ENCODE measurements at places on chromosomes 6 and 20.
A peak's percentile ranks its signal among the peaks of the same experiment; 100 is the strongest.

GRCh38 chr6:7391151-7391550 lies 1.5 kb downstream of the RIOK1 start:
- DNase-seq = no peak

DNA sequence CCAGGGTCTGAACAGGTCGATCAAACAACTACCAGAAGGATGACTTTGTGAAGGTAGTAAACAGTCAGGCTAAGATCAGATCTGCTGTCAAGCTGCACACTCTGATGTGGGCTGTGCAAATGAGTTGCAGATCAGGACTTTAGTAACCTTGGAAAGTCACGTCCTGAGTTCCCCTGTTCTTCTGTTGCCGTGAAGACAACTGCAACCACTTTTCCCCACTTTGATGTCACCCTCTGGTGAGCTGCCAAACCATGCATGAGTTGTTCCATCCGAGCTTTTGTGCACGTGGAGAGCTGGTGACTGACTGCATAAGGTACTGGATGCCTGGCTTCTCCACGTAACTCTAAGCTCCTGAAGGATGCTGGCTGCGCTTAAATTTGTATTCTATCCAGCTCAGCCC lies 111.0 kb downstream of the CD83 start:
- DNase-seq = no peak

DNA sequence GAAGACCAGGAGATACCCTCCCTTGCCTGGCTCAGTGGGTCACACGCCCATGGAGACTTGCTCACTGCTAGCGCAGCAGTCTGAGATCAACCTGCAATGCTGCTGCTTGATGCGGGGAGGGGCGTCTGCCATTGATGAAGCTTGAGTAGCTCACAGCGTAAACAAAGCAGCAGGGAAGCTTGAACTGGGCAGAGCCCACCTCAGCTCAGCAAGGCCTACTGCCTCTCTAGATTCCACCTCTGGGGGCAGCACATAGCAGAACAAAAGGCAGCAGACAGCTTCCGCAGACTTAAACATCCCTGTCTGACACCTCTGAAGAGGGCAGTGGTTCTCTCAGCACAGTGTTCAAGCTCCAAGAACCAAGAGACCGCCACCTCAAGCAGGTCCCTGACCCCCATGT lies 271.3 kb downstream of the ESR1 start:
- no peak for DNase-seq

- DNase-seq = no peak
Measured at GRCh38 chr6:99661870-99662269, 55.2 kb downstream of the PRDM13 start.

DNA sequence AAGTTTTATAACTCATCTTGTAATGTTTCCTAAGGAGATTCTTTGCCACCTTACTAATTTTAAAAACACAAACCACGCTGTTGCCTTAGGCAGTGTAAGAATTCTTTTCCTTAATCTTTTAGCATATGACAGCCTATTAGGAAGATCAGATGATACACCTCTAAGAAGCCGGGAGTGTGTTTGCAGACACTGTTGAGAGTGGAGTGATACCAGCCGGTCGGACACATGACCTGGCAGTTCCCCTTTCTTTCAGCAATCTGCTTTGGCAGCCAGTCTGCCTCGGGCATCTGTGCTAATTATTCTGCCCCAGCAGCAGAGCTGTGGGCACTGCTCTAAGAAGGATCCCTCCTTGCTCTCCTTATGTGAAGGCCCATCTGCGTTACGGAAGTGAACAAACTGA lies 50.9 kb downstream of the PLCB4 start:
- DNase-seq = no peak

GRCh38 chr6:30821862-30822784 lies 62.2 kb upstream of the DDR1 start:
- DNase-seq = no peak

DNA sequence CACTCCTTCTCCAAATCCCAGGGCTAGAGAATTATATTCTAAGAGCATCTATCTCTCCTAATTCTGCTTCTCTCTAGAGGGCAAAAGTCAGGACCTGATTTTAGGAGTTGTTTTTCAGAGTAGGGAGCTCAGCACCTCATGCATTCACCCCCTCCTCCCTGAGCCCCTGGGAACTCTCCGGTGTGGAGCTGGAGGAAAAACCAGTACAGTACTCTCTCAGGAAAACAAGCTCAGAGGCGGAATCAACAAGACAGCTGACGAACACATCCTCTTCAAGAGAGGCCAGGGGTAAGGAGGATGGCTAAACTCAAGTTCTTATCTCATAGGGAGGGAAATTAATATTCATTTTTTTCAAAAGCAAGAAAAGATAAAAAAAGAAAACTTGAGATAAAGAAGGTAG lies 120.1 kb upstream of the CDYL start:
- no peak for DNase-seq

- no peak for DNase-seq
Measured at GRCh38 chr6:144416773-144417172, 131.6 kb downstream of the UTRN start.

- no peak for DNase-seq
Measured at GRCh38 chr6:57134954-57135353, 37.2 kb upstream of the BAG2 start.

DNA sequence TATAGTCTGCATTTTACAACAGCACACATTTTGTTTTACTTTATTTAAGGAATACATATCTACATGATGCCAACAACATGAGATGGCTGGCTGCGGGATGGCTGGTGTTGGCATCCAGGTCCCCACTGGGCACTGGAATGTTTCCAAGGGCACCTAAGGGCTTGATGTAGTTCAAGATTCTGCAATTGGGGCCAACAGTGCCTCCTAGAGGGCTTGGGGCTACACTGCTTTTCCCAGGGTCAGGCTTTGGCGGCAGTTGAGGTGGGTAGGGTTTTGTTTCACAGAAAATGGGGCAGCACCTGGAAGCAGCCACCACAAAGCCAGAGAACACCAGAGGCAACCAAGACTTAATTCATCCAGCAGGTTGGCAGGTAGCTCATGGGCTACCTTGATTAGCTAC lies 202.2 kb upstream of the PRND start:
- no peak for DNase-seq

- no peak for DNase-seq
Measured at GRCh38 chr6:12296255-12296573, 6.1 kb downstream of the EDN1 start.

GRCh38 chr20:21519136-21519584 lies 5.3 kb upstream of the NKX2-2 start:
- DNase-seq = no peak

DNA sequence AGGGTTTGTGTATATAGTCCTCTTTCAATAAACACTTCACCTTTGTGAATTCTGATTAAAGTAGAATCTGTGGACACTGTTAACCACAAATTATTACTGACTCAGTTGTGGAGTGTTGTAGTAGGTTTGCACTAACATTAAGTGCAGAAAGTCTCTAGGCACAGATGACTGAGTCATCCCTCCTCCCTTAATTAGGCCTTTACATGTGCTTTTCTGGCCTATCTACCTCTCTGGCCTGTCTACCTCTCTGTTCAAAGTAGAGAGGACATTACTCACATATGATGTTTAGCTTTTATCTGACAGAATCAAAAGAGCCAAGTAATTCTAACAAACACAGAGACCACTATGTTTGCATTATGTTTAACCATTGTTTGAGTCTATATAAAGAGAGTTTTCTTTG lies 783.0 kb downstream of the TENT5A start:
- DNase-seq = no peak

- no peak for DNase-seq
Measured at GRCh38 chr6:137827977-137828810, 38.9 kb upstream of the TNFAIP3 start.

GRCh38 chr20:2795451-2795850 lies 5.0 kb downstream of the CPXM1 start:
- DNase-seq = no peak

- no peak for DNase-seq
Measured at GRCh38 chr6:41187924-41188886, 12.7 kb downstream of the TREML2 start.

DNA sequence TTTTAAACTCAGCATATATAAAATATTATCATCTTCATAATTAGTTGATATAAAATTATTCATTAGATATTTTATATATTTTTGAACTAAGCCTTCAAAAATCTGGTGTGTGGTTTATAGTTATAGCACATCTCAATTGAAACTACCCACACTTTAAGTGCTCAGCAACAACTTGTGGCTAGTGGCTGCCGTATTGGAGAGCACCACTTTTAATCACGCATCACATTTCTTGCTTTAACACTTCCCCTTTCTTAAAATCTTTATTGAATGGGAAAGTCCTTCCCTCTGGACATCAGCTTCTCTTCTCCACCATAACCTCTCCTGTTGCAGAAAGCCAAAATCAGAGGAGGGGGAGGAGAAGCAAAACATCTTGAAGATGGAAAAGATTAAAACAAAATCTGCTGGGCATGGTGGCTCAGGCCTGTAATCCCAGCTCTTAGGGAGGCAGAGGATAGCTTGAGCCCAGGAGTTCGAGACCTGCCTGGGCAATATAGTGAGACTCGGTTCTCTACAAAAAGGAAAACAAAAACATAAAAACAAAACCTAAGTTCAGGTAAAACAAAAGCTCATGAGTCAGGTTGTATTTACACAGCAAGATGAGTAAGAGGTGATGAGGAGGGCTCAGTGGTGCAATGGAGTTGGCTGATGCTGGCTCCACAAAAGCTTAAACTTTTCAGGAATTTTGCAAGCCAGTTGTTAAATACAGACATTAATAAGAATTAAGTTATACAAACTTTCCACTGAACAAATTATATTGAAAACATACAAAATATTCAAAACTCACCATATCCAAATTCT lies 237.0 kb upstream of the SUPT3H start:
- DNase-seq = no peak

- no peak for DNase-seq
Measured at GRCh38 chr20:2164966-2165365, 63.3 kb downstream of the STK35 start.

- no peak for DNase-seq
Measured at GRCh38 chr20:19338380-19338779, 125.9 kb downstream of the SLC24A3 start.

GRCh38 chr20:63688228-63689045 lies 8.0 kb upstream of the TNFRSF6B start:
- DNase-seq = no peak

DNA sequence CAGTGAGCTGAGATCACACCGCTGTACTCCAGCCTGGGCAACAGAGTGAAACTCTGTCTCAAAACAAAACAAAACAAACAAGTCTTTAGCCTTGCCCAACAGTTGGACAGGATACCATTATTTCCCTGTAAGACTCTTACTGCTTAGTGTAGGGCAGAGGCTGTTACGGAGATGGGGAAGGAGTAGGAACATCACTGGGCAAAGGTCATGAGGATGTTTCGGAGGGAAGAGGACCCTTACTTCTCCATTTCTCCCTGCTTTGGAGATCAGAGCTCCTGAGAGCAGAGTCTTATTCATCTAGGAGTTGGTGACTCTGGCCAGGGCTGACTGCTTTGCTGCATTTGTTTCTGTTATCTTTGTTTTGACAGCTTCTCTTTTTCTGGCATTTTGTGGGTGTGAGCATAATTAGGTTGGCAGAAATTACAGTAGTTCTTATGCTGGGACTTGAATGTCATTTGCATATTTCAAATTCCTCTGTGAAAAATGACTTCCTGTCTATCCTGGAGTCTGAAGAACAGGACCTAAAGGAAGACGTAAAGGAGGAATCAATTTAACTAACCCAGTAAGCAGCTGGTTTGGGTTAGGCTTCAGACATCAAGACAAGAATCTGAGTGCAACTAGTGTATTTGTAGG lies 89.0 kb downstream of the CDS2 start:
- DNase-seq = no peak

DNA sequence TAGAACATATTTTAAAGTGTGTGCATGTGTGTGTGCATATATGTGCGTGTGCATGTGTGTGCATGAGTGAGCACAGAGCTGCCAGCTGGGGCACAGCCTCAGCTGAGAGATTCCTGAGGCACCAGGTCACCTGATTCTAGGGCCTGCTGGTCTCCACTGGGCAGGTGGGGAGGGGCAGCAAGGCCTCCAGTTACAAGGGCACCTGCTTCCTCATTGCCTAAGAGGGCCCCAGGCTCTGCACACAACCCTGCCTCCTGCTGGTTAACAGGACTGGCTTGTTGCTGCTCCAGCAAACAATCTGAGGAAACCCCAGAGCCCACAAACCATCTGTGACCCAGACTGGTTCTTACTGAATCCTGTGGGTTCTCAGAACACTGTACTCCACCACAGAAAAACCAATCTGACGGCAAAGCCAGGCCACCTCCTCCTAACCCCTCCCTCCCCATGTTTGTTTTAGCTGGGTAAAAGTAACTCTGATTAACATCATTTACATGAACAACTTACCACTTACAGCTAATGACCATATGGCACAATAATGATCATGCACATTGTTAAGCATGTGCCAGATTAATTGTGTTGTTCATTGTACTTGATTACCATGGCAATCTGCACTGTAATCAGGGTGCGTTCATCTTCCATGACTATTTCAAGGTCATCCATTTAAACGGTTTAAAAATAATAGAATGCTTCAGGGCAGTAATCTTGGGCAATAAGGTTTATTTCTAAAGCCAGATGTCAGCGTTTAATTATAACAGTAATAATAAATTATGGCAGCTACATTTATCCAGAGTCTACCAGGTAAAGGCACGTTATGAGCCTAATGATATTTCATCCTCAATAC lies 23.1 kb upstream of the UBE2J1 start:
- peak; percentile 27 for DNase-seq

DNA sequence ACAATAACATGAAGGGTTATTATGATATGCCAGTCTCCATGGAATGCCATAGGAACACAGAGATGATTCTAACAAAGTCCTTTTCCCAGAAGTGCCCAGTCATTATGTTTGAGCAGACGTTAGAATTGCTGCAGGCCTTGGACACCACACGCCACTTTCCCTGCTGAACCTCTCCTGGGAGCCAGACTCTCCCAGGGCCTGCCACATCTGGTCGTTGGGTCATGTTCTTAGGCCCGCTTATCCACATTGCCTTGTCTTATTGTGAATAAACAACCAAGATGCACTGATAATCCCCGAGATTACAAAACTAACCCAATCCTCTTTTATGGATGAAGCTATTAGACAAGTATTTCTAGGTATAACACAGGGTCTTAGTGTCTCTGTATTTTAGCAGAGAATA lies 276.5 kb upstream of the CITED2 start:
- DNase-seq = no peak

DNA sequence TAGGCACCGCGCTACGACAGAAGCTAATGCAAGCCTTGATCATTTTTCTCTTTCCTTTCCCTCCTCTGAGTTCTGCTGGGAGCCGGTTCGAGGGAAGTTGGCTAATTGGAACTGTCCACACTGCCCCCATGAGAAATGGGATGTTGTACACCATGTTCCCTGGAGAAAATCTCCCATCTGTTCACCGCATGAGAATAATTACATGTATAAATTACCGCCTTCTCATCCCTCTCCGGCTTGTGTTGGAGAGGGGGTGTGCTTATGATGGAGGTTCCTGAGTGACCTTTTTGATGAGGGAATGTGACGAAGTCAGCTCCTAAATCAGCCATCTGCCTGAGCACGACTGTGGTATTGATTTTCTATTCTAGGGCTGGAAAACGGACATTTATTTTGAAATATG lies 320.2 kb upstream of the SULF2 start:
- DNase-seq = no peak

DNA sequence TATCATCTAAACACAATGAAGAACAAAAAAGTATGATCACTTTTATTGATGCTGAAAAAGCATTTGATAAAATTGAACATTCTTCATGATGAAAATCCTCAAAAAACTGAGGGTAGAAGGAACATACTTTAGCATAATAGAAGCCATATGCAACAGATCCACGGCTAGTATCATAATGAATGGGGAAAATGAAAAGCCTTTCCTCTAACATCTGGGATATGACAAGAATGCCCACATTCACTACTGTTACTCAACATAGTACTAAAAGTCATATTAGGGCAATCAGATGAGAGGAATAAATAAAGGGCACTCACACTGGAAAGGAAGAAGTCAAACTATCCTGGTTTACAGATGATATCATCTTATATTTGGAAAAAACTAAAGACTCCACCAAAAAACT lies 256.6 kb downstream of the RFPL4B start:
- no peak for DNase-seq

Data from activated CD4-positive, CD25-positive, alpha-beta regulatory T cell (primary cell).